Astrocyte of the cerebellum (primary cell): ENCODE measurements at places on chromosomes 3 and 15.

GRCh38 chr3:123584284-123584987 is 417 bp downstream of the HACD2 start:
- DNase-seq: no peak

GRCh38 chr15:57445872-57446271 is 69.6 kb downstream of the CGNL1 start:
- DNase-seq: no peak

DNA sequence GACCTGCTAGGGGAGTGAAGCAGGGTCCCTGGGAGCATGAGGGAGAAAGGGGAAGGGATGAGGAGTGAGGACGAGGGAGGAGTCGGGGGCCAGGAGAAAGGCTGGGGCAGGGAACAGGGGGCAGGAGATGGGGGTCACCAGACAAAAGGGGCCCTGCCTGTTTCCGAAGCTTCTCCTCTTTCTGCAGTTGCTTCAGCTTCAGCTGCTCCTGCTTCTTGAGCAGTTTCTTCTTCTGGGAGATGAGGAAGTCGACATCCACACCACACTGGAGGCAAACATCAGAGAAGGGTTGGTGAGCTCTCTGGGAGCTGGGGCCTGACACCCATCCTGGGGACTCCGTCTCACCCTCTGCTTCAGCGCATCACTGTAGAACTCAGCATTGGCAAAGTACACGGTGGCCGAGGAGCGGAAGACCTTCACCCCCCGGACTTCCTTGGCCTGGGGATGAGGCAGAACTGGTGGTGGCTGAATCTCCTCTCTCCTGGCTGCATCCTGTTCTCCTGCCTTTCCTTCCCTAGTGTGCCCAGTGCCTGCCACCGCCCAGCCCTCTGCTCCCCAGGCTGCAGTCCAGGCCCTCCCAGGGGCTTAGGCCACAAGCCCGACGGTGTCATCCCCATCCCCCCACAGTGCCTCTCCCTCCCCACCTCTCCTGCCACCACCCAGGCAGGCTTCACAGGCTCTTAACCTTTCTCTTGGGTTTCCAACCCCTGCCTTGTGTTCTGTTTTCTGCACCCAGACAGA is 6.8 kb downstream of the SLC26A6 start:
- DNase-seq: no peak

- no peak for DNase-seq
Measured at GRCh38 chr3:22982981-22983587, 220.0 kb upstream of the UBE2E2 start.

GRCh38 chr3:46213201-46213600 is 5.1 kb upstream of the CCR1 start:
- DNase-seq: no peak

- DNase-seq: peak; percentile 20
Measured at GRCh38 chr15:83446904-83447709, at the start of gene SH3GL3. Gene SH3GL3 (plus strand): TSS chr15:83447341. CDS start chr15:83447534, 193 bp downstream.

DNA sequence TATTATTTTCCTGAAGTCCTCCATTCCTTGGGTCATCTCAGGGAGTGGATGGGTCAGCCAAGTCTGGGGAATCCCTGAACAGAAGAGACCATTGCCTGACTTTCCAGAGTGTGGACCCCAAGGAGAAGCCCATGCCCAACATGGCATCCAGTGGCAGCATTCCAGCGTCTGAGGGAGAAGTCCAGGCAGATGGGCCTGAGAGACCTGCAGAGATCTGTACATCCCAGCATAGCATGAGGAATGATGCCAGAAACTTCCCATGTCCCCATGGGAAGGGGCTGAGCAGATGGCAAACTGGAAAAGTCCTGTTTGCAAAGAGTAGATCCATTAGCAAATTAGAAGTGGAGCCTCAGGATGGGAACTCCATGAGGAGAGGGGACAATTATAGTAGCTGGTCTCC is 17.6 kb upstream of the COLQ start:
- no peak for DNase-seq

DNA sequence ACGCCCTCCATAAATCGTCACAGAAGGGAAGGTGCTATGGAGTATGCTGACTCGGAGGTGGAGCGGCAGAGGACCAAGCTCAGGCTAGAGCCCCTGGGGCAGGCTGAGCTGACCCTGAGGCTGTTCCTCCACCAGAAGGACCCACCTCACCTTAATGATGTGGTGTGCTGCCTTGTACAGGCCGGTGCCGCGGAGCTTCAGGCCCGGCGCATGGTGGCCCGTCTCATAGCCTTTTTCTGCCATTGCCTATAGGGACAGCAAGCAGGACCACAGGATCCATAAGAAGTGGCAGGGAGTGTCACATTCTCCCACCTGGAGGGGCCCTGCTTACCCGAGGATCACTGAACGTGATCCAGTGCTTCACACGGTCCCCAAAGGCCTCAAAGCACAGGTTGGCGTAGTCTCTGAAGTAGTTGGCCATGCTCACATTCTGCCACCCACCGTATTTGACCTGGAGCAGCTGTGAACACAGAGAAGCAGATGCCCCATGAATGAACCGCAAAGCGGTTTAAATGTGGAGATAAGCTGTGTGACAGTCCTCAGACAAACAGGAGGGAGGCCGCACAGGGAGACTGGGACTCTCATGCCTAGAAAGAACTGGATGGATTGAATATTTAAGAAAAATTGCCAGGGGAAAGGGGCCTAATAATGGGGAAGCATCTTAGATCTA is 4.8 kb downstream of the LCTL start:
- DNase-seq: no peak

DNA sequence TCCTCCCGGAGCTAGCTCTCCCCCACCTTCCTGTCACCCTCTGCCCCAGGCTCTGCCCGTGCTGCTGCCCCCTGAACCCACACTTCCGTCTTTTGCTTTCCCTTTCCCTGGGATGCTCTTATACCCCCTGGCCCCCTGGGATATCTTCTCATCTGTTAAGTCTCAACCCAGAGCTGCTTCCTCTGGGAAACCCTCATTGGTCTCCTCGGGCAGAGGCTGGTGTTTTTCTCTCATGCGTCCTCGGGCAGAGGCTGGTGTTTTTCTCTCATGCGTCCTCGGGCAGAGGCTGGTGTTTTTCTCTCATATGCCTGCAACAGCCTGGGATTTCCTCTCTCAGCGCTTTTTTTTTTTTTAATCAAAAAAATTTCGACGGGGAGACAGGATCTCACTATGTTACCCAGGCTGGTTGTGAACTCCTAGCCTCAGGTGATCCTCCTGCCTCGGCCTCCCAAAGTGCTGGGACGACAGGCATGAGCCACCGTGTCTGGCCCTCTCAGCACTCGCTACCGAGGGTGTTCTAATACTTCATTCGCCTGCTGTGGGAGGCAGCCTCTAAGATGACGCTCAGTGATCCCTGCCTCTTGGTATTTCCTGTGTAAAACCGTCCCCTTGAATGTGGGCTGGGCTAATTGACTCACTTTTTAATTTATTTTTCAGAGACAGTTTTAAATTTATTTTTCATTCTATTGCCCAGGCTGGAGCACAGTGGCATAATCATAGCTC is 62.7 kb upstream of the TFRC start:
- DNase-seq: no peak

DNA sequence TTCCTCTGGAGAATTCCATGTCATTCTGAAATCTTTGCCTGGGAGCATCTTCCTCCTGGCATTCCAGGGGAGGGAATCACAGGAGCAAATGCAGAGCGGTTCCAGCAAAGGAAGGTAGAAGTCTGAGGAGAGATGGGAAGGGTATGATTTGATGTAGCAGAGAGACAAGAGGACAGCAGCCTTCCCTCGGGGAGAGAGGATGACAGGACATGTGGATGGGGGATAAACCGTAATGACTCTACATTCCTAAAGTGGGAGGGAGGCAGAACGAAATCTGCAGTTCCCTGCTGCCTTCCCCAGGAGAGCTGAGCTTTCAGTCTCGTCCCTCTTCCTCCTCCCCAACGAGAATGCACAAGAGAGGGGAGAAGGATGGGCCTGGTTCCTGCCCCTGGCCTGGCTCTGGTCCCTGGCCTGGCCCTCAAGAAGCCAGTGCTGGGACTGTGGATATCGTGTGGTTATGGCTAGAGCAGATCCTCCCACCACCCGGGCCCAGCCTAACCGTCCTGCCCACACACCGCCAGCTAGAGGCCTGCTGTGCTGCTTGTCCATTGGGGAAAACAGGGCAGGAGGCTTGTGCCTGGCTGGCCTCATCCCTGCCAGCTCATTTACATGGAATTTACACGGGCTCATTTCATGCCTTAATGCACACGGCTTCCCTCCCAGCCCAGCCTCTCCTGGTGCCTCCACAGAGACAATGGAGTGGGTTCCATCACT is 26.6 kb downstream of the SEMA7A start:
- DNase-seq: peak; percentile 74

DNA sequence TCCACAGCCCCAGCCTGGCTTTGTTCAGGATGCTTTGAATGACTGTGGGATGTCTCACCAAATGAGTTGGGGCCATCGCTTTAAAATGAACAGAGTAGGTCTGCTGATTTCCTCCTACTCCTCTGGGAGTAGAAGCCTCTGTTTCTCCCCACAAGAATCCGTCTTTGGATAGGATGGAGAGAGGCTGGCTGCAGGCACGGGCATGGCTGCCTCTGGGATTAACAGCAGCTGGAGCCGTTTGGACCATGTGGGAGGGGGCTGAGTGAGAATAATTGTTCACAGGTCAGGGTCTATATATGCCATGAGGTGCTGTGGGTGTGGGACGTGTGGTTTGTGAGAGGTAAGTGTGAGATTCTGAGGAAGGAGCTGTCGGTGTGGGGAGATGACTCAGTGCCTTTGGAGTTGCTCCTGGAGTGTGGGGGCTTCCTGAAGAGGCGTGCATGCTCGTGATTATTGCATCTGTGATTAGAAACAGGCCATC is 48.0 kb upstream of the APEH start:
- peak; percentile 40 for DNase-seq

DNA sequence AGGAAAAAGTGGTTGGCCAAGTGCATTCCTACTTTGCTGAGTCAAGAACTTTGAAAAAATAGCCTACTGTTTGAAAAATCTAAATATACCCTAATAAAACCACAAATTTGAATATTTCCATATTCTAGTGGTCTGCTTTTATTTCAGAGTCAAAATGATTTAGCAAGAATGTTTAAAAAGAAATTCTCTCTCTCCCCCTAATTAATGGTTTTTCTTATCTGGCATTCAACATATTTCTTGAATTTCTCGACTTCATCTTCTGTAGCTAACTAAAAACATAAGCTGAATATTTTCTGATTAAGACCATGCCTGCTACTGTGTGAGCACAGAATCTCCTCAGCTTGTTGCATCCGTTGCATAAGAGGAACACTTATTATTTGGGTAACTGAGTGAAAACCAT is 563.5 kb upstream of the TBL1XR1 start:
- DNase-seq: peak; percentile 56
